ENCODE measurements at places on chromosomes 7 and 10.

DNA sequence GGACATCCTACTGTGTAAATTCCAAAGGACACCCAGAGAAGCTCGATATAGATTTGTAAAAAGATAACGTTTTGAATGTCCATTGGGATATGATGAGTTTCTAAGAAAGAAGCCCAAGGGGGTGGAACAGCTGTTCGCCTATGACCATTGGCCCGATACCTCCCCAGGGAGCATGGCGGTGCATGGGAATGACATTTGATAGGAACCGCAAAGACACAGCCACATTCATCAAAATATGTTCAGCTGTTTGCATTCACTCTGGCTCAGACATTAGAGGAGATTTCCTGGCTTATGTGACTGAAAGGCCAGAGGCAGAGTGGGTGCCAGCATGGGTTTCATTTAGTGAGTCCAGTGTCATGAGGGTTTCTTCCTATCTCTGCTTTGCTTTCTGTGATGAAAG lies 56.0 kb upstream of the BAIAP2L1 start:
- DNase-seq, result no peak

GRCh38 chr10:96619120-96619519 lies 32.3 kb upstream of the TM9SF3 start:
- no peak for DNase-seq

DNA sequence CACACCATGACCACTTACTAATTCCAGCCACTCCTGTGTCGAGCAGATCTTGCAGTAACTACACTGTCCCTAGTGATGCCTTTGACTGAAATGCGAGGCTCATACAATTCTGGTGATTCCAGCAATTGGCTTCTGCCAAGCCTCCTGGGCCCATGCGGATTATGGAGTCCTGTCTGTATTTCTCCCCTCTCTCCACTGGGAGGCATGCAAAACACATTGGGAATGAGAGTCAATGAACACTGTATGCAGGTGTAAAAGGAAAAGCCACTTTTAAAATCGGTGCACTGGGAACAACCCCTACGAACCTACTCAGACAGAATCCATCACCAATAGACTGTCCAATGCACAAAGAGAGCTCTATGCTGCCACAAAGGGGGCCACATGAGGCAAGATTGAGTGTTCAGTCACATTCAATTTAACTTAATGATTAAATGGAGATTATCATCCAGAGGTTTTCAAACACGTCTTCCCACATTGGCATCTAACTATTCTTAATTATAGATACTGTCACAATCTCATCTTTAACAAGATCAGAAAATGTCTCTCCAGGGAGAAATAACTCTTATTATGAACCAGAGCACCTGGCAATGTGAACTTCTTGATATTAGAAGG lies 550.6 kb downstream of the GLRX3 start:
- peak; percentile 62 for DNase-seq

DNA sequence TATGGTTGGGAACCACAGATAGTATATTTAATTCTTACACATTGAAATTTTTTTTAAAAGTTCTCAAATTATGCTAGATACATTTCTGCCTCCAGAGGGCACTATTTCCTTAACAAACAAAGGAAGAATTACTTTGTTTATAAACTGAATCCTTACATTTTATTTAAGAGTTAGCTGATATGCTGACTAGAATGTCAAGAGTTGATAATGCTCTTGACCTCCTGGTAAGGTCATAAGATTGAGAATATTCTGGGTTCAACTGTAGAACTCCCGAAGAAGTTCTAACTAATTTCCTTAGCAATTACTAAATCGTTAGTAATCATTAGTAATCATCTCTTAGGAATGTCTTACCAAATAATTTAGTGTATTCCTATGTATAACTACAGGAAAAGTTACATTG lies 95.3 kb upstream of the CYP26C1 start:
- DNase-seq, result peak; percentile 63

- no peak for DNase-seq
Measured at GRCh38 chr7:81657551-81657950, 112.3 kb downstream of the HGF start.

GRCh38 chr10:117005527-117006055 lies 604 bp upstream of the SHTN1 start:
- DNase-seq, result peak; percentile 8

- no peak for DNase-seq
Measured at GRCh38 chr10:126661841-126662515, 8.5 kb downstream of the C10orf90 start.

DNA sequence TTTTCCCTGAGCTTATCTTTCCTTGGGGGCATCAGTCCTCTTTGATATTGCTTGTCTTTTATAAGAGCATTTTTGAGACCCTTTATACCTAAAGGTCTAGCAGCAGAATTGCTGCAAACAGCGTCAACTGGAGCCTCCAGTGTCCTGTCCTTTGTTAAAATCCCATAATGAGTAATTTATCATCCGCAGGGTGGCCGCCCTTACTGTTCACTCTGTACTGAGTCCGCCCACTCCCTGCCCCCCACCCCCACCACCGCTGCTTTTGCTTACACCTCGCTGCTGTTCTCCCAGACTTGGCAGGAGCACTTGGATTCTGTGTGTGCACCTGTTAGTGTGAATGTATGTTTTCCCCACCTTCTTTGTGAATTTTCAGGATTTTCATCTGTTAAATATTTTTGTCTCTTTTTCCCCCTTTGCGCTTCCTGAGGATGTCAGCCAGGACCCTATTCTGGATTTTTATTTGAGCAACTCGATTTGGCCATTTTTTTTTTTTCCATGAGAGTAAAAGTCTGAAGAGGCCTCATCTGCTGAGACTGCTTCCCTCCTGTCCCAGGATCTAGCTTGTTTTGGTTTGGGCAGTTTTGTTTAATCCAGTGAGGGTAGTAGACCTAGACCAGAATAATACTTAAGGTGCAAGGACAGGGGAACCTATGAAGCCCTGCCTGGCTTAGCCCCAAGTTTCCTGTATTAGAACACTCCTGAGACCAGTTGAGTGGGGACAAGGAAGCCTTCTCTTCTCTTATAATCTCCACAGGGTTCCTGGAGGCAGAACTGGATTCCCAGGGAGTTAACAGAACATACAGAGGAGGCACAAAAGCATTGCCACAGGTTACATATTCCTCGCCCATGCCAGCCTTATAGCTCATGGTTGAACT lies 8.2 kb downstream of the AGFG2 start:
- no peak for DNase-seq

DNA sequence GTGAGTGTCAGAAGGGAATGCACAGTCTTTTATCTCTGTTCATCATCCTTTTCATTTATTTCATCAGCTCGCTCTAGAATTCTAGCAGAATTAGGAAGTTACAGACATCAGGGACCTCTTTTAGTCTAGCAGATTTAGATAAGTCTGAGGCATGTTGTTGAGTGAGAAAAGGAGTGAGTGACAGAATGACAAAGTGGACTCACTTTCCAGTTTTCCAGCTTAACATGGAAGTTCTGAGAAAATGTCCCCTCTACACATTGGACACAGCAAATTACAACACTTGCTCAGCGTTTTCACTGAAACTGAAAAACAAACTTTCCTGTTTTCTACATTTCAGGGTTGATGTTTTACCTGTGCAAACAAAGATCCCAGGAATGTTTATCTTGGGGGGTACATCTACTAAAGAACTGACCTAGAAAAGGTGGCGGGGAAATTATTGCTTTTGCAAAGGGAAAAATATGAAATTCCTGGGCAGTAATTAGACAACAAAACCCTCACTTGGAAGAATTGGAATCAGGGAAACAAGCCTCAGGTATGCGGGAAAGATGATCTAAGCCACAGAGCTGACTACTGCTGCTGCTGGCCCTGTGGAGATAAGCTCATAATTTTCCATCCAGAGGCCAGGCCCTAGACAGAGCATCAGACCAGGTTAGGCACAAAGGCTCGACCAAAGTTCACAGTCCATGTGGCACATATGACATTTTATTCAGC lies 14.6 kb upstream of the CYP3A5 start:
- DNase-seq, result no peak

- DNase-seq, result no peak
Measured at GRCh38 chr10:11698691-11699549, 43.3 kb upstream of the ECHDC3 start.

DNA sequence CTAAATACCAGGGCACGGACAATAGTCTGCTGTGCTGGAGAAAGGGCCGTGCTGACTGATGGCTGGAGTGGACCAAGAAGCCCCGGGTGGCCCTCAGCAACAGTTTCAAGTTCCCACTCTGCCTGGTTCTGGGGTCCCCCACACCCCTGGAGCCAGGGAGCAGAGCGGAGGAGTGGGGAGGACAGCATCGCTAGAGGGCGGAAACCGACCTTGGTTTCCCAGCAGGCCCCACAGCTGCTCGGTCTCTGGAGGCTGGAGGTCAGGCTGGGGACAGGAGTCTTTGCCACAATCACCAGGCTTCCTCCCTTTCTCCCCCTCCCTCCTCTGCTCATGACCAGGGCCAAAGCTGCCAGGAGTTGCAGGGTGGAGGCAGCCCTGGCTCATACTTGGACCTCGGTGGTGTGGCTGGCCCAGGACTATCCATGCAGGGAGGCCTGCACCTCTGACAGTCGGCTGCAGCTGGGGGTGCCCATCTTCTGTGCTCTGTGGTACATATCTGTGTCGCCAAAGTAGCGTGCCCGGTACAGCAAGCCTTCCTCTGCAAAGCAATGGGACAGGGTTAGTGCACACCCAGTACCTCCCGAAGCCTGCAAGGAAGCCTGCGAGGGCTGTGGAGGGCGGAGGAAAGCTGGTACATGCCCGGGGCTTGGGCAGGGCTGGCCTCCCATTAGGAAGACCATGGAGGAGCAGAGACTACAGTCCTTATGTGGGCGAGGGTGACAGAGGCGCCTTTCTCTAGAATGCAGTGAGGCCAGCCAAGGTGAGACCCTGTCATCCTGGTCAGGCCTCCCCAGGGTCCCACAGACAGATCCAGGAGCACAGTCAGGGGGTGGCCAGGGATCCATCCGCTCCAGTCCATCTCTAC lies 19.1 kb downstream of the DNAJB12 start:
- DNase-seq, result no peak

DNA sequence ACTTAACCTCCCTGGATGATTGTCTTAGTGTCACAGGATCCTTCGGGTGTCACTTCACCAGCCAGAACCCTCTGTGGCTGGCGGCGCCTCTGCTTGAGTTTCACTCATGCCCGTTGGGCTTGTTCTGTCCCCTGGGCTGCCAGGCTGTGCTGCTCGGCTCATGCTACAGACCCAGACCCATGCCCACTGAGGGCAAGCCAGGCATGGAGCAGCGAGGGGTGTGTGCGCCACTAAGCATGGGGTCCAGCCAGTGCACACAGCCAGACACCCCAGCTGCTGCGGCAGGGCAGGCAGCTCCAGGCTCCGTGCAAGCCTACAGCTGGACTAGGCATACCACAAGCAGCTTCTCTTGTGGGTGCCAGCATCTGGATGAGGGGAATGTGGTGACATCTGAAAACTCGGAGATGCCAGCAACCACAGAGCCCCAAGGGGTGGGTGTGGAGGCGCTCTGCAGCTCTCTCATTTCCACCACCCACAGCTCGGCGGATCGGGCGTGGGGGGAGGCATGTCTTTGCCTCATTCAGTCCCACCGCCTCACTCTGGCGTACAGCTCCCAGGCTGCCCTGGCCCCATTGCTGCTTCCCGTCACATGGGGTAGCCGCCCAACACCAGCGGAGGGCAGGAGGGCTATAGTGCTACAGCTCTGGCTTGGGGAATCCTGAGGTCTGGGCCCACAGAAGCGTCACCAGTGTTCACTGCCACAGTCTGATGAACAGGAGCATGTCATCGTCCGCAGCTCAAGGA lies 269.6 kb upstream of the LRGUK start:
- DNase-seq, result no peak

DNA sequence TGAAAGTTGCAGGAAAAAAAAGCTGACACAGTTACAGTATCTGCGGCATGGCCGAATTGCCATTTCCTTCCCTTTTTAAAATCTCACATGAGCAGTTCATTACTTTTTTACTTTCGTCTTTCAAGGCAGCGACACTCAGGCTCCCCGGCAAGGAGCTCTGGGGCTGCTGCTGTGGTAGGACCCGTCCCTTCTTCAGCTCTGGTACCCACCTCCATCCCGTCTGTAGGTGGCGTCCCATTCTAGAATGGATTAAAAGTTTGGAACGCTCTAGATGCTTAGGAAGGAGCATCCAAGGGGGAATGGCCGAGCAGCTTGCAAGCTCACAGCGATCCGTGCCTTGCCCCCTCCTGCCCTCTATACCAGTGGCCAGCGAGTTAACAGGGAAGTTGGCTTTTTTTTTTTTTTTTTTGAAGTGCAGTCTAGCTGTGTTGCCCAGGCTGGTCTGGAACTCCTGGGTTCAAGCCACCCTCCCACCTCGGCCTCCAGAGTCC lies 22.8 kb upstream of the TTYH3 start:
- DNase-seq, result peak; percentile 59

DNA sequence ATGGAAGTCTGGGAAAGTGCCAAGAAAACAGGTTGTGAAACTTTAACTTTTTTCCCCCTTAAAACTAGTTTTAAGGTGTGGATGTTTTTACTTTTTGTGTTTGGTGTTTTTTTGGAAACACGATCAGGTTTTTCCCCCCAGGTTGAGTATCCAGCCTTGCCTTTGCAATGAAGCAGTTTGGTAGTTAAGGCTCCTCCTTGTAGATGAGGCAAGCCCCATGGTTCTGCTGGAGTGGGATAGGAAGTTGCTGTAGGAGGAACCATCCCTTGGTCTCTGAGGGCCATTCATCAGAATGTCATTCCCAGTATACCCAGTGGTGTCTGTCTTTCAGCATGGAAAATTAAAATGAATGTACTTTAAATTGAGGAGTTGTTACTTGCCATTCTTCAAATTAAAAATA lies 2.7 kb downstream of the CUL1 start:
- no peak for DNase-seq

GRCh38 chr10:78047314-78047891 lies 13.7 kb downstream of the RPS24 start:
- peak; percentile 88 for DNase-seq

DNA sequence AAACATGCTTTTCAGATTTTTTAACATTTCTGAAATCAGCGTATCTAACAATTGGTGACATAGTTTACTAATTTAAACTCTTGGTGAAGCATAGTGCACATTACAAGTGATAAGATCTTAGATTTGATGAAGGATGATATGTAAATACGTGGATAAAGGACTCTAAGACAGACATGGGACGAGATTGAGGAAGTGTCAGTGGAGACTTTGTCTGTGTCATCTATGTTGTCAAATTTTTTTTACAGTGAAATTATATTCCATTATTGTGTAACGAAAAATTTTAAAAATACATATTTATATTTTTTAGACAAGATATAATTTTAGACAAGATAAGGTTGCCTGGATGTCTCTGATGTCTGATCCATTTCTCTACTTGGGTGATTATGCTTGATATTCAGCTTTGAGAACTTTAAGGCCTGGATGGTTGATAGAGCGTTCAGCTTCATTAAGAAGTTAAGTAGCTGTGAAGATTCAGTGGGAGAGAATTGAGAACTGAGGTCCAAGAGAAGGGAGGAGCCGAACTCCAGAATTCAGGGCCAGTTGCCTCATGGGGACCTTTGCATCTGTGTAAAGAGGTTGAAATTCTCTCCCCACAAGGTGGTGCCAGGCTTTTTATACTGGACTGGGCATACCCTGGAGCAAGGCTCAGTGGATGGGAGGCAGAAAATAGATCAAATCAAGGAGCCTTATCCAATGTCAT lies 62.7 kb downstream of the KAT6B start:
- no peak for DNase-seq

Data from T47D (cell line).